Chondrocyte (in vitro differentiated cells): ENCODE measurements at places on chromosomes 12 and 14. TPM values are rescaled to one million over a fixed set of nuclear protein-coding genes. Genes with fewer than 3 reads are reported as not detected.

DNA sequence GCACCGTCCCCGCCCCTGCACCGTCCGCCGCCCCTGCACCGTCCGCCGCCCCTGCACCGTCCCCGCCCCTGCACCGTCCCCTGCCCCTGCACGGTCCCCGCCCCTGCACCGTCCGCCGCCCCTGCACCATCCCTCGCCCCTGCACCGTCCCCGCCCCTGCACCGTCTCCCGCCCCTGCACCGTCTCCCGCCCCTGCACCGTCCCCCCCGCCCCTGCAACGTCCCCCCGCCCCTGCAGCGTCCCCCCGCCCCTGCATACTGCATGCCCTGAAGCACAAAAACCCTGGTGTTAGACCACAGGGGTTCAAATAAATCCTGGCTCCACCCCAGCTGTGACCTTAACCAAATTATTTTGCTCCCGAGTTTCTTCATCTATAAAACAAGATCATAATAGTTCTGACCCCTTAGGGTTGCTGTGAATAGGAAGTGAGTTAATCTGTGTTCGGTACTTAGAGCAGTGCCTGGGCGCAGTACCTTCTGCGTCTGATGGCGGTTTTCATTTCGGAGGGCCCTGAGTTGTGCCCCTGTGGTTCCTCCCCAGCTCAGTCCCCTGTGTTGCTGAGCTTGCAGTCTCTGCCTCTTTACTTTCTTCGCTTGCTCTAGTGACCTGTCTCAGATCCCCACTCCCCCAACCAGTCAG lies 38.1 kb downstream of the ESRRB start:
- peak overlapping the region; percentile 30 for H3K4me3 ChIP-seq
- peaks cover 35% of the 10 kb centered on the region for H3K27me3 ChIP-seq
- H3K36me3 ChIP-seq = no peaks in the 10 kb centered on the region
- peaks cover 4% of the 10 kb centered on the region for H3K4me1 ChIP-seq

OTOGL gene
- 0.25 to 0.92 TPM in 2 of 3 replicates, not detected in the other for total RNA-seq

DNA sequence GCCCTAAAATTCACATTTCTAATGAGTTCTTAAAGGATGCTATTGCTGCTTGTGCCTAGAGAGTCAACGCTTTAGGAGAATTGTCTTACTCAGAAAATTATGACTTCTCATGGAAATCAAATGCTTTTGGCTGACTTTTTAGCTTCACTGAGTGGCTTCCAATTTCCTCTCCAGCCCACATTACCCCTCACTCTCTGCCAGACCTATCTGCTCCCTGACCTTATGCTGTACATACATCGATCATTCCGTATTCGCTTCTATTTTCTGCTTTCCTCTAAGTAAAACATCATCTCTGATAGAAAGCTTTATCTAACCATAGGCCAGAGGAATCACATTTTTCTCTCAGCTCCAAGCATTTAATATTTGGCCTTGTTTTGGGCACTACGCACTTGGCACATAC lies 12.5 kb upstream of the SMCO3 start:
- peaks cover 26% of the 10 kb centered on the region for H3K4me1 ChIP-seq
- H3K36me3 ChIP-seq = no peaks in the 10 kb centered on the region
- no peak overlapping the region for H3K4me3 ChIP-seq
- H3K27ac ChIP-seq = no peak overlapping the region

CD163L1 gene
- total RNA-seq = 1.0 to 5.2 TPM (median 3.8 TPM) in 3 replicates

PTGDR gene
- total RNA-seq = 0.07 TPM in 1 of 3 replicates, not detected in the others

GRCh38 chr14:102513899-102514772 lies 4.6 kb upstream of the ANKRD9 start:
- H3K4me3 ChIP-seq = no peak overlapping the region
- peak; percentile 79 for DNase-seq
- H3K36me3 ChIP-seq = no peaks in the 10 kb centered on the region
- H3K4me1 ChIP-seq = peaks cover 6% of the 10 kb centered on the region
- H3K27me3 ChIP-seq = no peaks in the 10 kb centered on the region

- no peaks in the 10 kb centered on the region for H3K27me3 ChIP-seq
- no peaks in the 10 kb centered on the region for H3K36me3 ChIP-seq
- peak overlapping the region; percentile 96 for H3K27ac ChIP-seq
- no peak overlapping the region for H3K4me3 ChIP-seq
- H3K4me1 ChIP-seq = peaks cover 68% of the 10 kb centered on the region
Observed at GRCh38 chr14:74981462-74981782, 21.3 kb upstream of the EIF2B2 start.
